Heart right ventricle (tissue), 16 donors: ENCODE measurements at places on chromosomes 4 and X. TPM values are rescaled to one million over a fixed set of nuclear protein-coding genes. Genes with fewer than 3 reads are reported as not detected.

The DRP2 gene
- 0.04 TPM for total RNA-seq

The GLOD5 gene
- total RNA-seq, result not detected

DNA sequence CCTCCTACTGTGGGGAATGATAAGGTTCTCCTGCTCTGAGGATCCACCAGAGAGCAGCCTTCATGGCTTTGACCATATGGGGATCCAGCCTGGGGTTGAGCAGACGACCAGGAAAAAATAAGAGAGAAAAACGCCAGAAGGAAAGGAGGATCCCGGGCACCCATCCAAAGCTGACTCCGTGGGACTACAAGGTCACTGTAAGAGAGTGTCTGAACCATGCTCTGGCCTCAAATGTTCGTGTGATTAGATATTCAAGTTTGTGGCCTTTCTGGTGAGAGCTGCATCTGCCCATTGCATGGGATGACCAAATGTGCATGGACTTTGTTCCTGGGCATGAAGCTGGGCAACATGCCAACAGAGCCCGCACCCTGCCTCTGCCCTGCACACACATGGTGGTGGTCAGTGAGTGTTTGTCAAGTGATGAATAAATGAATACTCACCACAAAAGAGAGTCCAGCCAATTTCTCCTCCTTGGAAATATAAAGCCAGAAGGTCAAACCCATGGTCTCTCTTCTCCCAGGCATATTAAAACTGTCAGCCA is 346.0 kb upstream of the GATB start:
- H3K4me1 ChIP-seq, result peaks cover 60% of the 10 kb centered on the region
- no peak overlapping the region for H3K27ac ChIP-seq
- no peaks in the 10 kb centered on the region for H3K36me3 ChIP-seq
- no peaks in the 10 kb centered on the region for H3K27me3 ChIP-seq

- H3K27me3 ChIP-seq, result peaks cover 4% of the 10 kb centered on the region
- H3K4me1 ChIP-seq, result no peaks in the 10 kb centered on the region
- H3K36me3 ChIP-seq, result no peaks in the 10 kb centered on the region
Observed at GRCh38 chrX:37825215-37825842, 22.0 kb downstream of the DYNLT3 start.

DNA sequence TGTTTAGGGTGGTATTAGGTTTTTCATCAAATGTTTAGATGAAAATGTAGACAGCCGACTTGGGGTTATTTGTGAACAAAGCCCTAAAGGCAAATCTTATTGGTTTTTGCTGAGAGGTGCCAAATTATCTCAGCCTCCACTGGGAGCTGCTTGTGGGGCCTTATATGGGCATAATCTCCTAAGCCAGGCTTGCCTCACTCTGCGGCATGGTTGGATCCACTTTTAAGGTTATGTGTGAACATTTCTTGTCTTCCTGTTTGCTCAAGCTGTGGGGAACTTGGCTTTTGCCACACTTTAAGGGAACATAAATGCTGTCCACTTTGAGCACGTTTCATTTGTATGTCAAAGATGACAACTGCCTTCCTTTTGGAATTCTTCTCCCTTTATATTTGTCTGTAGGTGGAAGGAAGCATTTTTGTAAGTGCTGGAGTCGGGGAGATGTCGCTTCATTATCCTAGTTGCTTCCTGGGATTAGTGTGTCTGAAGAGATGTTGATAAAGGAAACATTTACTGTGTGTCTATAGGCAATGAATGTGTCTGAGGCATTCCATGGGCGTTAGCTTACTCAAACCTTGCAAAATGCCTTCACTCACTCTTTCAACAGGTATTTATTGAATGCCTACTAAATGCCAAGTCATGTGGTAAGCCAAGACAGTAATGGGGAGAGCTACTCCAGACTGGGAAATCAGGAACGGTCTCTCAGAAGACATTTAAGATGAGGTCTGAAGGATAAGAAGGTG is 78.3 kb downstream of the SLC9A6 start:
- H3K27me3 ChIP-seq, result no peaks in the 10 kb centered on the region
- peak; percentile 12 for DNase-seq
- peak overlapping the region; percentile 17 for H3K27ac ChIP-seq
- H3K4me3 ChIP-seq, result no peak overlapping the region
- H3K36me3 ChIP-seq, result no peaks in the 10 kb centered on the region

The CENPVL2 gene
- total RNA-seq, result not detected

- no peaks in the 10 kb centered on the region for H3K36me3 ChIP-seq
- no peak overlapping the region for H3K27ac ChIP-seq
- H3K27me3 ChIP-seq, result peaks cover 6% of the 10 kb centered on the region
- no peak overlapping the region for H3K4me3 ChIP-seq
Observed at GRCh38 chr4:111618908-111619307, 526.3 kb upstream of the FAM241A start.

The HPGD gene
- 1.8 TPM for total RNA-seq

The TXK gene
- total RNA-seq, result 0.68 TPM

DNA sequence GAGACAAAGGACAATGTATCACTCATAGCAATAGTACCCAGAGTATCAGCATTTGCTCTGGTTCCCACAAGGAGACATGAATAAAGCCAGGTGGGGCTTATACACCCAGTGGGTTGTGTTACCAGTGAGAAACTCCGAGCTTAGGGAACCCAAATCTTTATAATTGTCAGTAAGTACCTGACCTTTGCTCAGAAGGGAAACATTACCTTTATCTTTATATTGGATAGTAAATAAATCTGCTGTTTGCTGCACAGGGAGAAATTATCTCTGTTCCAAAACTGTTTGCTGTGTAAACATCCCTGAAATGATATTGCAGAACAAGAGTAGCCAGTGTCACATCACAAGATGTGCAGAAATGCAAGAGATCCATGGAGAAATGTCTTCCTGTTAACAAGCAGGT is 12.1 kb upstream of the SLAIN2 start:
- no peak for DNase-seq
- no peaks in the 10 kb centered on the region for H3K27me3 ChIP-seq
- H3K4me3 ChIP-seq, result no peak overlapping the region
- no peak overlapping the region for H3K27ac ChIP-seq

DNA sequence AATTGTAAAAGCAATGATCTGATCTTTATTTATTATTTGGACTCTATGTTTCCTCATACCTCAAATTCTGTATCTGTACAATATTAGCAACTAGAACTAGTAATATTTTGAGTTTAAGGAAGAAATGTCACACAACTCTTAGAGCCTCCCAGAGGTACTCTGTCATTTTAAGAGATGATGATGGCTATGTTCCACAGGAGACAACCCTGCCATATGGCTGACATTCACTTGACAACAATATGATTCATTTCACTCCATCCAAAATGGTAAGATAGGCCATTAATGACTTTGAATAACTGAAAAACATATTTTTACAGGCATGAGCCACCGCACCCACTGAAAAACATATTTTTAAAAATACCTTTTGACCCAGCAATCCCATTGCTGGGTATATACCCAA is 190.3 kb downstream of the MAML3 start:
- no peak overlapping the region for H3K4me3 ChIP-seq
- no peaks in the 10 kb centered on the region for H3K36me3 ChIP-seq

The CTAG1B gene
- not detected for total RNA-seq

The GPC3 gene
- 4.0 TPM for total RNA-seq

- peaks cover 4% of the 10 kb centered on the region for H3K36me3 ChIP-seq
- peak; percentile 83 for DNase-seq
- H3K4me3 ChIP-seq, result peak within 1 kb of the TSS; percentile 41
- H3K4me1 ChIP-seq, result peaks cover 3% of the 10 kb centered on the region
Observed at GRCh38 chrX:100636321-100636991, at the start of gene TSPAN6. TSS of gene TSPAN6 (minus strand) at chrX:100636806. CDS start at chrX:100636694, 112 bp downstream.

DNA sequence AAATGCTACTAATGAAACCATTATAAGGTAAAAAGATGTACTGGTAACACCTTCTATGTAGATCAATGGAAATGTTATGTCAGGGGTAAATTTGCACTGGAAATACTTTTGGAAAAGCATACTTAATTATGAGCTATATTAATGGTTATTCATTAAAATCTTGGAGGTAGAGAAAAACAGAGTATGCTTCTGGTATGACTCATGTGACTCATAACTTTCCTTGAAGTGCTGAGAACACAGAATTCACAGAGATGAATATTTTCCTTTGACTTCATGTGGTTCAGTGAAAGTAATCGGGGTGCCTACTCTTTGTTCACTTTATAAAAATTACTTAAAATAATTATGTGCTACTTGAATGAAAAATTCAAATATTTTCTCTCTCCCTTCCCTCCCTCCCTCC is 254.2 kb downstream of the KCTD8 start:
- no peak overlapping the region for H3K4me3 ChIP-seq
- no peaks in the 10 kb centered on the region for H3K27me3 ChIP-seq
- no peaks in the 10 kb centered on the region for H3K4me1 ChIP-seq
- H3K36me3 ChIP-seq, result no peaks in the 10 kb centered on the region

- H3K27me3 ChIP-seq, result no peaks in the 10 kb centered on the region
- no peaks in the 10 kb centered on the region for H3K4me1 ChIP-seq
- no peaks in the 10 kb centered on the region for H3K36me3 ChIP-seq
- no peak for DNase-seq
Observed at GRCh38 chr4:139575072-139575471, 19.1 kb upstream of the SETD7 start.

GRCh38 chrX:1453951-1454785 is 1.5 kb upstream of the ASMTL start:
- H3K4me3 ChIP-seq, result peak overlapping the region; percentile 57
- H3K27me3 ChIP-seq, result no peaks in the 10 kb centered on the region
- no peaks in the 10 kb centered on the region for H3K36me3 ChIP-seq
- peak; percentile 91 for DNase-seq
- H3K4me1 ChIP-seq, result peaks cover 12% of the 10 kb centered on the region

GRCh38 chr4:79663141-79663540 is 255.1 kb upstream of the GK2 start:
- no peak overlapping the region for H3K4me3 ChIP-seq
- H3K27ac ChIP-seq, result no peak overlapping the region
- H3K27me3 ChIP-seq, result no peaks in the 10 kb centered on the region
- no peak for DNase-seq
- no peaks in the 10 kb centered on the region for H3K4me1 ChIP-seq

- H3K36me3 ChIP-seq, result no peaks in the 10 kb centered on the region
- H3K4me1 ChIP-seq, result no peaks in the 10 kb centered on the region
- no peaks in the 10 kb centered on the region for H3K27me3 ChIP-seq
- no peak overlapping the region for H3K27ac ChIP-seq
- no peak overlapping the region for H3K4me3 ChIP-seq
Observed at GRCh38 chr4:81538716-81539427, 67.2 kb upstream of the RASGEF1B start.

GRCh38 chr4:12036450-12036849 is 607.8 kb upstream of the HS3ST1 start:
- H3K27ac ChIP-seq, result no peak overlapping the region
- no peaks in the 10 kb centered on the region for H3K36me3 ChIP-seq
- H3K4me3 ChIP-seq, result no peak overlapping the region

GRCh38 chr4:73344106-73344505 is 60.0 kb upstream of the ALB start:
- no peak overlapping the region for H3K4me3 ChIP-seq
- no peak for DNase-seq
- no peak overlapping the region for H3K27ac ChIP-seq
- H3K4me1 ChIP-seq, result no peaks in the 10 kb centered on the region
- no peaks in the 10 kb centered on the region for H3K36me3 ChIP-seq

DNA sequence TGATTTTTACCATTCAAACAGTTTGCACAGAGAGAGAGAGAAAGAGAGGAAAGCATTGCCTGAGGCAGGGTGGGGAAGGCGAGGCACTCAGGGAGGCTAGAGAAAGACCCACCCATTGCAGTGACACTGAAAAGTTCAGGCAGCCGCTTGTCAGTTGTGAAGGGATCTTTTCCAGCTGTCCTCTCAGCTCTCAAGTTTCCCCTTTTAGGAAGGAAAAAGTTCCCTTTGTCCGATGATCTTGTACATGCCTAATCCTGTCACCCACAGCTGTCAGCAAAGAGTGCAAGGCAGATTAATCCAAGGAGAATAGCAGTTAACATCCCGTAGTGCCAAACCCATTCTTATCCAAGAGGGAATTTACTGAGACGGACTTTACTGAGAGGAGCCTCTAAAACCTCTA is 255.0 kb downstream of the MAGEB5 start:
- H3K36me3 ChIP-seq, result no peaks in the 10 kb centered on the region
- no peak for DNase-seq
- no peak overlapping the region for H3K27ac ChIP-seq
- no peaks in the 10 kb centered on the region for H3K4me1 ChIP-seq
- no peak overlapping the region for H3K4me3 ChIP-seq
- no peaks in the 10 kb centered on the region for H3K27me3 ChIP-seq

The CXCL11 gene
- total RNA-seq, result not detected

GRCh38 chr4:58679886-58680285 is 1569.7 kb upstream of the IGFBP7 start:
- H3K36me3 ChIP-seq, result no peaks in the 10 kb centered on the region
- DNase-seq, result no peak
- no peak overlapping the region for H3K4me3 ChIP-seq
- no peaks in the 10 kb centered on the region for H3K27me3 ChIP-seq
- H3K4me1 ChIP-seq, result no peaks in the 10 kb centered on the region
- no peak overlapping the region for H3K27ac ChIP-seq

DNA sequence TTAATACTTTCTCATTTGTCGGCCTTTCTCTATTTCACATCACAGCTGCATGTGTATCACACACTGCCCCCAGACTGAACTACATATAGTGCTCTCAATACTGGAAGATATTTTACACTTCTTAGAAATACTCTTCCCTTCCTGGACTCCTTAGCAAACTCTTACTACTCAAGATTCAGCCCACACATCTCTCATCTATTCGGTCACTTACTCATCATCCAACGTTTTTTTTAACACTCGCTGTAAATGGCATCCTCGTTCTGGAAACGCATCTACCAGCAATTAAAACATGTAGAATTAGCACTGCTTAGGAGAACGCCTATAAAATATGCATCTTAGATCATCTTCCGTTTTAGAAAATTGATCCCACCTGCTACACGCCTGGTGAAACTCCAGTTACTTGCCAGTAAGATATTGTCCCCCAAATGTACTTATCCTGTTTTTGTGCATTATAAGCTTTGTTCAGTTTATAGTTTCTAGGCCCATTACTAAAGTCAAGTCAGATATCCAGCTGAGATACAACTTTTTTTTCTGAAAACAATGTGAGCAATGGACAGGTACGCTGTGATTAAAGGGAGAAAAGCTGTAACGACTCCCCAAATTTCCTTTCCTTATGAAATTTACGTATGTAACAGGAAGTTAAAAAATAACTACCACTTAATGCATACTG is 1.0 kb downstream of the LRP2BP start:
- no peaks in the 10 kb centered on the region for H3K27me3 ChIP-seq
- peak overlapping the region; percentile 99 for H3K27ac ChIP-seq
- H3K36me3 ChIP-seq, result no peaks in the 10 kb centered on the region
- H3K4me1 ChIP-seq, result peaks cover 40% of the 10 kb centered on the region
- DNase-seq, result no peak

- H3K27ac ChIP-seq, result no peak overlapping the region
- H3K4me3 ChIP-seq, result no peak overlapping the region
- no peak for DNase-seq
- peaks cover 4% of the 10 kb centered on the region for H3K4me1 ChIP-seq
- H3K36me3 ChIP-seq, result no peaks in the 10 kb centered on the region
Observed at GRCh38 chr4:56512166-56512565, 6.6 kb downstream of the ARL9 start.

- H3K36me3 ChIP-seq, result no peaks in the 10 kb centered on the region
- H3K27ac ChIP-seq, result no peak overlapping the region
- no peaks in the 10 kb centered on the region for H3K4me1 ChIP-seq
- no peak for DNase-seq
- no peaks in the 10 kb centered on the region for H3K27me3 ChIP-seq
- H3K4me3 ChIP-seq, result no peak overlapping the region
Observed at GRCh38 chrX:13790206-13791131, 26.4 kb downstream of the GPM6B start.

- no peak for DNase-seq
- H3K36me3 ChIP-seq, result no peaks in the 10 kb centered on the region
- no peak within 1 kb of the TSS for H3K27ac ChIP-seq
- H3K4me3 ChIP-seq, result peak within 1 kb of the TSS; percentile 46
Observed at GRCh38 chr4:93828332-93828994, at the start of gene ATOH1. TSS of gene ATOH1 (plus strand) at chr4:93828753. CDS start at chr4:93828927, 174 bp downstream.

The MAML3 gene
- 2.4 TPM for total RNA-seq

- H3K27me3 ChIP-seq, result no peaks in the 10 kb centered on the region
- H3K4me1 ChIP-seq, result peaks cover 37% of the 10 kb centered on the region
- H3K27ac ChIP-seq, result peak overlapping the region; percentile 90
- no peaks in the 10 kb centered on the region for H3K36me3 ChIP-seq
- DNase-seq, result peak; percentile 22
Observed at GRCh38 chr4:148443512-148444295, 1.5 kb upstream of the NR3C2 start.
